Stimulated activated naive CD4-positive, alpha-beta T cell (primary cell): ENCODE measurements at places on chromosomes 13 and 19.

- no peak for DNase-seq
Observed at GRCh38 chr13:39956036-39956435, 300.6 kb downstream of the COG6 start.

GRCh38 chr19:39196320-39196719 lies 444 bp upstream of the NCCRP1 start:
- DNase-seq: no peak

GRCh38 chr19:27796073-27796472 lies 1416.9 kb downstream of the UQCRFS1 start:
- no peak for DNase-seq

DNA sequence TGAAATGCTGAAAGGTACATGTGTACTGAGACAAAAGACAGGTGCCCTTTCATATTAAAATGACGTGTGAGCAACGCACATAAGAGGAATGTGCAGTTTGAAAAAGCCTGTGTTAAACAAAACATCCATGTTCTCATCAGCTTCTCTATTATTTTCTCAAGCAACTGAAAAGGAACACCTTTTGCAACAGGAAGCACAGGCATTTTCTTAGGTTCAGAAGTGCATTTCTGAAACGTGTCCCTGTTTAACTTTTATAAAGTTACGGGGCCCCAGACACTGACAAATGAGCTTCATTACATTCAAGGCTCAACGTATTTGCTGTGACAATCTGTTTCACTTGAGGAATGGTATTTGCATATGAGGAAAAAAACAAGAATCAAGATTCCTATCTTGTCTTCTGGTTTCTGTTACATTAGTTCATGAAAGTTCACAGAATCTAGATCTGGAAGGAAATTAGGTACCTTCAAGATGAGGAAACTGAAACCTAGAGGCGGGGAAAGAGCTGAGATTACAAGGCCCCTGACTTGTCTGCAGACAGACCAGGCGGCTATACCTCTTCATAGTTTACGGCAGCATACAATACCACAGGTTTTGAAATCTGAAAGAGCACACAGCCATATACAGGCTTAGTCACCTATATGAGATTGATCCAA lies 431.7 kb downstream of the KLF12 start:
- peak; percentile 80 for DNase-seq

GRCh38 chr19:33434886-33435705 lies 61.6 kb downstream of the CEBPG start:
- no peak for DNase-seq

GRCh38 chr13:76965759-76966421 lies 17.6 kb downstream of the ACOD1 start:
- DNase-seq: no peak

DNA sequence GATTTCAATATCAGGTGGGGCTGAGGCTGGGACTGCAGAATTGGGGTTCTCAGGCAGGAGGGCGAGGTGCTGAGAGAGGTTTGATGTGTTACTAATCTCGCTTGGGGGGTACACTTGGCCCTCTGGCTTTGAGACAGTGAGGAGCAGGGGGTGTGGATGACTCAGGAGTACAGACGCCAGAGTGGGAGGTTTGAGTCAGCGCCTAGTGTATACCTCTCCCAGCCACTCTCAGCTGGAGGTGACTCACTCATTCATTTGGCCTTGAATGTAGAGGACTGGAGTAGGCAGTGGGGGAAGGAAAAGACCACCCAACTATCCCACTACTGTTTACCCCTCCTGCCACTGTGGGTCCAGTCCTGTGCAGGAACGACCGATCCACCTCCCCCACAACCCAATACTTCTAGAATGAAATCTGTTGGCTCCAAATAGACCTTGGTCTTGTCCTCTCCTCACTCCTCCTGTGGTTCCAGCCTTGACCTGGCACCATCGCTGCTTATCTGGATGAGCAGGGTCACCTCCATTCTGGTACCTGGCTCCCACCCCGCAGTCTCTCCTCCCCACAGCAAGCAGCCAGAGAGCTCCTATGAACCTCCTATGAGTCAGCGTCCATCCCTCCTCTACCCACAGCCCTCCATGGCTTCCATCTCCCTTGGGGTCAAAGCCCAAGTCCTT lies 20.1 kb upstream of the ZNRF4 start:
- DNase-seq: no peak

DNA sequence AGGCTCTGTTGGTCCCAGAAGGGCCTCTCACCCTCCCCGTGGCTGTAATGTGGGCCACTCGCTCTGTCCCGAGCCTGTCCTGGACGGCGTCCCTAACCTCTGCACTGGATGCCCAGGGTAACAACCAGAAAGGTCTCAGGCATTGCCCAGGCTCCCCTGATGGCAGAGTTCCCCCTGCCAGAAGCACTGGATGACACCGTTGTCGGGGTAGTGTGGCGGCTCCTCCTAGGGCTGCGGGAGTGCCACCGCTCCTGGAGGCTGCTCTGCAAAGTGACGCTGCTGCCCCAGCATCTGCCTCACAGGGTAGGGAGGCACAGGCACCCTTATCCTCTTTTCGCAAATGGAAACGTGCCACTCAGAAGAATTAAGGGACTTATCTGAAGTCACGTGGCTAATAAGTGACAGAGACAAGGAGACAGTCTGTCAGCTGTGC lies 32.0 kb downstream of the MPHOSPH8 start:
- no peak for DNase-seq

DNA sequence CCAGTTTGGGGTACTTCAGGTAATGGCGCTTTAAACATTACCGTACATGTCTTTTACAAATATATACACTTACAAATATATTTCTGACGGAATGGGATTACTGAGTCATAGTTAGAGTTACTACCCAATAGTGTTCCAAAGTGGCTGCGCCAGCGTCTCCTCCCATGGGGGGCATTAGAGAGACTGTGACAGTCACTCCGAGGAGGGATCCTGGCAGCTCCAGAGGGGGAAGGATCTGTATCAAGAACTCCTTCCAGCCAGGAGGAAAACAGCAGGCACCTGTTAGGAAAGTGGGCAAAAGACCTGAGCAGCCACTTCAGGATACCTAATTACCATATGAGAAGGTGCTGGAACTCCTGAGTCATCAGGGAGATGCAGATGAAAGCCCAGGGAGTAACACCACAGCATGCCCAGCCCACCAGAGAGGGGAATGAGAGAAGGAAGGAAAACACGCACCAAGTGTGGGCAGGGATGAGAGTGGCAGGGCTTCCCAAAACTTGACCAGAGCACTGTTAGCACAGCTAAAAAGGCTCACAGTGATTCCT lies 52.9 kb downstream of the SLC7A9 start:
- DNase-seq: no peak

GRCh38 chr13:78401873-78402707 lies 201.3 kb downstream of the POU4F1 start:
- DNase-seq: no peak

GRCh38 chr13:109924376-109924775 lies 138.0 kb upstream of the IRS2 start:
- no peak for DNase-seq

- no peak for DNase-seq
Observed at GRCh38 chr13:99797691-99798090, 173.9 kb downstream of the ZIC5 start.

DNA sequence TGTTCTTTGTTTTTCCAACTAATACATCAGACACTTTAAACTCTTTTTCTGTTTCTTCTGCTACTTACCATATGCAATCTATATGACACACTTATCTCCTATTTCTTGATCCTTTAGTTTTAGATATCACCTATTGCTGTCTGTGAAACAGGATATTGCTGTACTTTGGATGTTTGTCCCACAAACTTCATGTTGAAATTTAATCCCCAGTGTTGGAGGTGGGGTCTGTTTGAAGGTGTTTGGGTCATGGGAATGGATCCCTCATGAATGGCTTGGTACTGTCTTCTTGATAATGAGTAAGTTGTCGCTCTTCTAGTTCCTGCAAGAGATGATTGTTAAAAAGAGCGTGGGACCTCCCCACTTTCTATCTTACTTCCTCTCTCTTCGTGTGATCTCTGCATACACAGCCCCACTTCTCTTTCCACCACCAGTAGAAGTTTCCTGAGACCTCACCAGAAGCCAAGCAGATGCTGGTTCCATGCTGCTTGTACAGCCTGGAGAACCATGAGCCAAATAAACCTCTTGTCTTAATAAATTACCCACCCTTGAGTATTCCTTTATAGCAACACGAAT lies 244.2 kb downstream of the NHLRC3 start:
- DNase-seq: no peak

DNA sequence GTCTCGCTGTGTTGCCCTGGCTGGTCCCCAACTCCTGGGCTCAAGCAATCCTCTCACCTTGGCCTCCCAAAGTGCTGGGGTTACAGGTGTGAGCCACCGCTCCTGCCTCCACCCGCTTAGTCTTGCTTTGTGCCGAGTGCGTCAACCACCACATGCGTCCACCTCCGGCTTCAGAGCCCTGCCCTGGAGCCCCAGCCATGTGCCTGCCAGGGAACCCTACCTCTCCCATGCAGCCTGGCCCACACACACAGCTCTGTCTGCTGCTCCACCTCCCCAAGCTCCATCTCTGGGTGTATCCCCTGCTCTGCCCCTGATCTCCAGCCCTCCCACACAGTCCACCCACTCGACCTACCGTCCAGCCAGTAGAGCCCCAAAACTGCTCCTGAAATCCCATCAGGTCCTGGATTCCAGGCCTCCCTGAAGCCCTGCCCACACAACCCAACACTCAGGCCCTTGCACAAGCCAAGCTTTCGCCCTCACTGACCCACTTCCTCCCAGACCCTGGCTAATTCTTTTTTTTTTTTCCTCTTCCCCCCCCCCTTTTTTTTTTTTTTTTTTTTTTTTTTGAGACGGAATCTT lies 9.6 kb downstream of the CYP2F1 start:
- DNase-seq: no peak

DNA sequence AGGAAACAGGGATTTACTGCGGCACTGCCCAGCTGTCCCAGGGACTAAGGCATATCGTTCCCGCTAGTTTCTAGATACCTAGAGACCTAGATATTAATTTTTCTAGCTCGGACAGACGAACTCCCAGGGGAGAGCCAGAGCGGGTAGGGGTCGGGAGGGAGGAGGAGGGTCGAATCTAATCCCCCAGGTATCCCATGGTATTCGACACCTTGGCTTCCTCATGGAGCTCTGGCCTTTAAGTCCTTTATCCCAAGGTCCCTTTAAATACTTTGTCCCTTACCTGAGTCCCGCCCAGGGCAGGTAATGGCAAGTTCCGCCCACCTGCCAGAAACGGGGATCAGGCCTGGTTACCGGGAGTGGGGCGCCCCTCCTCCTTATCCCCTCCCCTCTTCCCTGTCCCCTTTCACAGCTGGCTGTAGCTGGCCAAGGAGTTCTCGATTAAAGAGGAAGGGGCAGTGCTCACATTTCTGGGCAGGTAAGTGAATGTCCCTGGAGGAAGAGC lies at the start of gene PRRG2:
Gene PRRG2, plus strand, starts transcription at position 310 of the 502 bp plus-strand sequence. CDS start 1,904 bp downstream, outside the sequence.
- no peak for DNase-seq

GRCh38 chr19:46812977-46813838 lies 24.8 kb upstream of the SLC1A5 start:
- no peak for DNase-seq

DNA sequence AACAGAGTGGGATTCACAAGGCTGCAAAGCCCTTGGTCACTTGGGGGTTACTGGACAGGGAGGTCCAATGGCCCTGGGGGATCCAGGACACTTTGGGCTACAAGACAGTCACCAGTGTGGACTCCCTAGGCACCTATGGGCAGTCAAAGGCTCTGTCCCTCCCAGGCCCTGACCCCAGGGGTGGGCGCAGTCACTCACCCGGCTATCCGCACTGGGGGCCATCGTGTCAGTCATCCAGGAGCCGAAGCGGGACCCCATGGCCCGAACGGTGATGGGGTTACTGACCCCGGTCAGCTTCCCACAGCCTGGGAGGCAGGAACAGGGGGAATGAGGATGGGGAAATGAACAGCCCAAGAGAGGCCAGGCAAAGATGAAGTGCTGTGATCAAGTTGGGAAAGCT lies 21.5 kb downstream of the PIN1 start:
- no peak for DNase-seq

GRCh38 chr13:52159159-52159982 lies at the start of gene NEK3:
Gene NEK3, minus strand, starts transcription at chr13:52159597. Its CDS starts 3,406 bp downstream, at chr13:52156191.
- DNase-seq: peak; percentile 24

- peak; percentile 31 for DNase-seq
Observed at GRCh38 chr19:46351241-46352041, 4.6 kb downstream of the PPP5C start.

- no peak for DNase-seq
Observed at GRCh38 chr13:43545317-43545874, 241.4 kb downstream of the ENOX1 start.

DNA sequence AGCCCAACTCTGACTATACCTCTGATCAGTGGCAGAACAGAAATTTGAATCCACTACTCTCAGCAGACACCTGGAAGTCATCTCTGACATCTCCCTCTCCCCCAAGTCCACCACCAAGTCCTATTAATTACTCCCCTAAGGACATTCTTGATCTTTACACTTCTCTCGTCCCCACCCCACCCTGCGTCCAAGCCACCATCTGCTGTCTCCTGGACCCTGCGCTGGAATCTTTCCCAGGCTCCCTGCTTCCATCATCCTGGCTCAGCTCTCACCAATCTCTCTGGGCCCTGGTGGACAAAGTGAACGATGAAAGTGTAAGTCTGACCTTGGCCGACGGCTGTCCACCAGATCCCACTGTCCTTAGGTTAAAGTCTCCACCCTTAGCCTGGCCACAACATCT lies 145.6 kb upstream of the GJB6 start:
- no peak for DNase-seq

DNA sequence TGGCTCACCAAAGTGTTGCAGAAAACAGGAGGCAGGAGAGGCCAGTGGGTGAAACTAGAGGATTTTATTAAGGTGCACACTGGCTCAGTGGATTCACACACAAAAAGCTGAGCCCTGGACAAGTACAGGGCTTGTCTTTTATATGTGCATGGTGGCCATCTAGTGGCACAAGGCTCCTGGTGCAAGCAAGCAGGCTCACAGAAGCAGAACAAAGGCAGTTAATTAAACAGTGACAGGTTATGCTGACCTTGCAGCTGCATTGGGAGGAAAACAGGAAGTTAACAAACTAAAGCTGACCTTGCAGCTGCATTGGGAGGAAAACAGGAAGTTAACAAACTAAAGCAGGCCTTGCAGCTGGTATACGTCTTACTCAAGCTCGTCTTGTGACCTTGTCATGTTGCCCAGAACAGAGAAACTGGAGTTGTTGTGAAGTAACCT lies 65.3 kb upstream of the ZNF681 start:
- peak; percentile 10 for DNase-seq

DNA sequence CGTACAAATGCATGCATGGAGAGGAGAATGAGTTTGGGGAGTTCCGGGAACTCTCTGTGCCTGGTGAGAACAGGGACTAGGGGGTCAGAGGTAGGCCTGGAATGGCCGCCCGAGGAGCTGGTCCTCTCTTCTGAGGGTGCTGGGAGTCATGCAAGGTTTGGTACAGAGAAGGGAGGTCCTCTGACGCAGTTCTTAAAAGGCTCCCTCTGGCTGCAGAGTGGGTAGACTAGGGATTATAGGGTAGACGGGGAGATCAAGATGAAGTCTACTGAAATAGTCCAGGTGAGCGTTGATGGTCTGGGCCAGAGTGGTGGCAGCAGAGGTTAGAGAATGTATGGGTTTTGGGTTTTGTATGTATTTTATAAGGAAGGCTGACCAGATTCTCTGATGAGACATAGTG lies 796 bp downstream of the ZNF304 start:
- DNase-seq: no peak

DNA sequence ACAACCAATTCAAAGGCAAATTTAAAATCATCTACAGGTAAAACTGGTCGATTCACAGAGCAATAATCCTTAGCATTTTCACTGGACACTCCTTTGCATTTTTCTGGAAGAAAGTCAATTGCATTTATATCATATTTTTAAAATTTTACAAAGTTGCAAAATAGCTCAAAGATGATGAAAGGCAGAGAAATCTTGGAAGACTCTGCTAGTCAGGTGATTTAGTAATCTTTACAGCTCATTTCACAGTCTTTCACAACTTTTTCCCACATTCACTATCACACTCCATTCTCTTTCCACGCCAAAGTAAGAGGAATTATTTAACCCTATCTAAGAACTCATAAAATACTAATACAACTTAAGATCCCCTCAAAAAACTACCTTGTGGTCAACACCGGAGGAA lies 1063.8 kb downstream of the EFNB2 start:
- no peak for DNase-seq
